M059J (cell line): ENCODE measurements at places on chromosomes 2 and 18. TPM values are rescaled to one million over a fixed set of nuclear protein-coding genes. Genes with fewer than 3 reads are reported as not detected.
A peak's percentile ranks its signal among the peaks of the same experiment; 100 is the strongest.

GRCh38 chr2:223972656-223973102 lies 15.4 kb downstream of the MRPL44 start:
- DNase-seq: no peak

DNA sequence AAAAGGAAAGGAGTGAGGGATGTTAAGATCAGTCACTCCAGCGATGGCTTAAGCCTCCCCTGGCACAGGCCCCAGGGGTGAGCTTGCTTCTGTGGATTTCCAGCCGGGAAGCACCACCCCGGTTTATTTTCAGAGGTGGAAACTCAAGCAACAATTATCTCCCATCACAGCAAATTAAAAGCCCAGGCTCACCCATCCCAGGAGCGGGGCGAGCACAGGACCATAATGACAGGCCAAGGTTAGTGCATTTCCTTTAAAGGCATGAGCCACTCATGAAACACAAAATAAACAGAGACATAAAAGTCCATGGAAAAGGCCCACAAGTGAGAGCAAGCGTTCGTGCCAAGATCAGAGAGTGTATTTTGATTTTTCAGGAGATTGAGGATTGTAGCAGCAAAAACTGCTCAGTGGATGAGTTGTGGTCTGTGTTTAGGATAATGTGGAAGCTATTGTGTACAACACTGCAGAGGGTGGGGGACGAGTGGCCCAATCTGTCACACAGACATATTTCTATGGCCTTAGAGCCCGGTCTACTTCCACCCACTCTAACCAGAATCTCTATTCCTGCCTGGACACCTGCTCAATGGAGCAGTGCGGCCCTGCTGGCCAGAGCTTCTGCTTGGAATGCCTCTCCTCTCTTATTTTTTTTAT lies 111.4 kb upstream of the CDC42EP3 start:
- peak; percentile 73 for DNase-seq

GRCh38 chr2:28300485-28301341 lies 91.9 kb upstream of the FOSL2 start:
- peak; percentile 69 for DNase-seq

ANO7 gene
- 0.62 and 0.76 TPM in 2 replicates for total RNA-seq

- no peak for DNase-seq
Measured at GRCh38 chr2:234404957-234405356, 91.9 kb downstream of the ARL4C start.

DNA sequence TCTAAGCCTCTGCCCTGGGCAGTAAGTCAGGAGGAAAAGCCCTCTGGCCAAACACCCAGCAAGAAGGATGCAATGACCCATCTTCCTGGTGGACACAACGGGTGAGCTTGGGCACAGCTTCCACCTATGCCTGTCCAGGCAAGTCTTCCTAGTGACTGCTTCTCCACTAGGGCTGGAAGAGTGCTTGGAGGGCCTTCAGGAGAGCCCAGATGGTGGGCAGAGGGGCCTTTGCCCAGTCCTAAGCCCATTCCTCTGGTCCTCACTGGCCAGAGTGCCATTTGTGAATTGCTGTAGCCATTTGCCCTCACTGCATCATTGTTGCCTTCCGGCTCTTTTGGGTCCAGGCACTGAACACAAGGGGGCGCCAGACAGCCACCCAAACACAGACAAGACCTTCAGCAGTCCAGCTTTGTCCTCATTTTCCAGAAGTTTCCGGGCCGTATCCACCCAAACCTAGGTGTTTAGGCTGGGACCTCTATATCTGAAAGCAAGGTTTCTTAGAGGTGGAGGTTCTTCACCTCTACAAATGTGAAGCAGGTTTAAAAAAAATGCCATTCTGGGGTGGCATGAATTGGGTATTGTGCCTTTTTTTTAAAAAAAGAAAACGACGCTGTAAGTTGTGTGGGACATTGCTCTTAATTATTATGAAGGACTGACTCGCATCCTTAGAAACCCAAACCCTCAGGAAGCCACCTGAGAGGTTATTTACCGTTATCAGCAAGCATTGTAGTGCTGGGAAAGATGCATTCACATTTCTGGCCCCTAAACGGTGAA lies 29.5 kb downstream of the PAX8 start:
- peak; percentile 77 for DNase-seq

DNA sequence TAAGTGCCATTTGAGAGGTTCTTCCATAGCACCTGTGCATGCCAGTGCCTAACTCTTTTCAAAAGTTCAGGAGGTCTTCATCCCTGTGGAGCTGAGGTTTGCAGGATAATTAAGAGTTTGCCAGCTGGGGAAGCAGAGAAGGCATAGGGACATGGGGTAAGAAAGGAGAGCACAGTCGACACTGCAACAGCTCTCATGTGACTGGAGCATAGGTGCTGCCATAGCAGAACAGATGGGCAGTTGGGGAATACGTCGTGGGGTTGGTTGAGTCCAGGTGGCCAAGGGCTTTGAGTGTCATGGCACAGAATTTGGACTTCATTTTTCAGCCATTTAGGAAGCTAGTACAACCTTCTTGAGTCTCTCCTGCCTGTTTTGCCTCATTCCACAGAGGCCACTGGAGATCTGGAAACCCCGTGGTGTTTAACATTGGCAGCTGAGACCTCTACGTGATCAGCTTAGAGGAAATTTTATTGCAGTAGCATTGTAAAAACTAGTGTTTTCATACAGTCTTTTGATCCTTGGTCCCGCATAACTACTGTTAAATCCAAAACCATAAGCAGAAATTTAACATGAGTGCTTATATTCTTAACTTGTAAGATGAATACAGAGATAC lies 65.1 kb downstream of the CRIM1 start:
- no peak for DNase-seq

DNA sequence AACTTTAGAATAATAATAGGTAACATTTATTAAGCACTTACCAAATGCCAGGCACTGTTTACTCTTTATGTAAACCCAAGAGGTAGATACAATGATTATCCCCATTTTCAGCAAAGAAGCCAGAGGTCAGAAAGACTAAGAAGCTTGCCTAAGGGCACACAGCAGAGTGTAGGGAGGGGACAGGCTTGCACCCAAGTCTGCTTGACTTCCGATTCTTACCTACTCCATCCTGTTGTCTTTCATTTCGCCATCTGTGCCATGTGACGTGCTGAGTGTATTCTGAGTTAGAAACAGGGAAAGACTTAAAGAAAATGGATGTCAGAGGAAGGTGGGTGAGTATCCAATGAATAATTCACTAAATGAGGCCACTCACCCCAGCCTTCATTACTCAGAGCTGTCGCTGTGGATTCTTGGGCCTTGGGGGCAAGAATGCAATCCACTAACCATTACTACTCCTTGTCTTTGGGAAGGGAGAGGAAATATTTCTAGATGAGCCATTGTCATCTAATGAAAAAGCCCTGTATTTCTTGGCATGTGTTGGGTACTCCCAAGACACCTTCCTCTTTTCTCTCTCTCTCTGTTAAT lies 76.4 kb upstream of the BCL11A start:
- DNase-seq: peak; percentile 1

GPR17 gene
- 0.07 TPM in 1 of 2 replicates, not detected in the other for total RNA-seq

ALPP gene
- total RNA-seq: 0.59 and 1.5 TPM in 2 replicates

C2orf92 gene
- total RNA-seq: 1.1 TPM in 1 of 2 replicates, not detected in the other

- no peak for DNase-seq
Measured at GRCh38 chr2:156147594-156148330, 184.8 kb downstream of the NR4A2 start.

GRCh38 chr2:217231212-217231611 lies 371.3 kb upstream of the TNP1 start:
- peak; percentile 39 for DNase-seq

MLPH gene
- 50.7 and 68.8 TPM in 2 replicates for total RNA-seq

- no peak for DNase-seq
Measured at GRCh38 chr2:155350783-155351580, 652.5 kb downstream of the KCNJ3 start.

GRCh38 chr2:238528953-238529781 lies 102.4 kb downstream of the ASB1 start:
- peak; percentile 12 for DNase-seq

GRCh38 chr18:12397793-12398192 lies 9.9 kb upstream of the PRELID3A start:
- no peak for DNase-seq

- no peak for DNase-seq
Measured at GRCh38 chr2:106876699-106877098, 9.3 kb downstream of the ST6GAL2 start.

GRCh38 chr2:98177286-98177685 lies 90.3 kb downstream of the VWA3B start:
- DNase-seq: no peak

DNA sequence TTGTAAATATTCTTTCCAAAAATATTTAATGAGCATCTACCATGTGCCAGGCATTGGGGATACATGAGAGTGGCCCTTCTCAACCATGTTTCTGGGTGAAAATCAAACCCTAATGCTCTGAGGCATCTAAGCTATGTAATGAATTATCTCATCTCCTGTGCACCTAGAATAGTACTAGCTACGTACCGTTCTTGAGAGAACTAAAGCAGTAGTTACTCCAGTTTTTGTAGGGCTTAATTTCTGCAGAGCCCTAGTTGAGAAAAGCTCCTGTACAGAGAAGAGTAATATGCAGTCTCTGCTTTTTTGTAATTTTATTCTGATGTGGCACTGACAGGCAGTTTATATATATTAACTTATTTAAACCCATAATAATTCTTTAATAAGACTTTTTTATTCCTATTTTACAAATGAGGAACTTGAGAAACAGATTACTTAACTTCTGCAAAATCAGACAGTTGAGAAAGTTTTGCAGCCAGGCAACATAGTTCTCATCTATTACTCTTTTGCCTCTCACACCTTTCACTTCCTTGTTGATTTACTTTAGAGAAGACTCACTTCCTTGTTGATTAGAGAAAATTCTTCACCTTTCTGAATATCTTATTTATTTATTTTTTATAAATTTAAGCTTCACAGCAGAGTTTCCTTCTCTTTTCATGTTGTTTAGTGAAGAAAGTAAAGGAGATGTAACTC lies 3.1 kb downstream of the SPOPL start:
- DNase-seq: no peak

GRCh38 chr18:48222118-48222517 lies 187.1 kb downstream of the ZBTB7C start:
- peak; percentile 49 for DNase-seq

- peak; percentile 18 for DNase-seq
Measured at GRCh38 chr2:185919155-185919554, 180.6 kb downstream of the FSIP2 start.

STAM2 gene
- total RNA-seq: 18.0 and 31.1 TPM in 2 replicates

DNA sequence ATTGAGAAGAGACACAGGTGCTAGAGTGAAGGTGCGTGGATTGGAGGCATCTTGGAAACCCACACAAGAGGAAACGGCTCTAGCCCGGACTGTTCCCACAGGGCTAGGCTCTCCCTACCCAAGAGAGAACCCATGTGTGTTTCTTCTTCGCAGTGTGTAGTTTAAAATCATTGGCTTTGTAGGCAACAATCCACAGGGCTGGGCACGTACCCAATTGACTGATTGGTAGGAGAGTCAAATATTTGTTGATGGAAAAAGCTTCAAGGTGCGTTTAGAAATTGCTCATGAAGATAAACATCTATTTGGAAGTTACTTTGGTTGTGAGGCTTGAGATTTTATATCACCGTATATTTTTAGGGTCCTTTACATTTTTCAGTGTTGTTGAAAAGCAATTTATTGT lies 13.2 kb upstream of the YWHAQ start:
- no peak for DNase-seq

GRCh38 chr2:46434851-46435273 lies 44.5 kb upstream of the TMEM247 start:
- DNase-seq: peak; percentile 62

GRCh38 chr2:44751754-44752479 lies 189.6 kb upstream of the SIX3 start:
- DNase-seq: no peak

DNA sequence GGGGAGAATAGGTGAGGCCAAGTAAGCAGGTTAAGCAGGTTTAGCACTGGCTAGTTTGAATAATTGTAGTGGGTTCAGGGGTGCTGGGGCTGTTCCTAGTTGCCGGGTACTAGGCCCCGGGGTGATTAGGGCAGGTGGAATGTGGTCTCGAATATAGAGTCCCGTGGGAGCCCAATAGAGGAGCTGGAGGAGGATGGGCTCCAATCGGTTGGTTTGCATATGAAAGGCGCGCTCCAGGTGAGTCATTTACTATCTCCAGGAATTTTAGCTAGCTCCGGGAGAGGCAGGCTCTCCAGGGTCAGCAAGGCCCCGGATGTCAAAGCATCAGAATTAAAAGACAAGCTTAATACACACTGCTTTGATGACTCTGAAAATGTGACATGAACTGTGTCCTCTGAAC lies 304.0 kb downstream of the ZNF521 start:
- DNase-seq: no peak

- DNase-seq: no peak
Measured at GRCh38 chr2:235640926-235641723, 147.3 kb downstream of the AGAP1 start.

- DNase-seq: no peak
Measured at GRCh38 chr2:98932778-98933343, 3.2 kb downstream of the CRACDL start.

NT5C1B gene
- total RNA-seq: not detected in 2 replicates

SDC1 gene
- 83.3 and 127 TPM in 2 replicates for total RNA-seq

- peak; percentile 29 for DNase-seq
Measured at GRCh38 chr2:72263776-72264060, 116.1 kb upstream of the CYP26B1 start.

DUSP2 gene
- total RNA-seq: 75.8 and 103 TPM in 2 replicates

GRCh38 chr2:63663013-63663864 lies 74.5 kb downstream of the MDH1 start:
- DNase-seq: no peak
